ENCODE measurements at places on chromosomes 11 and 22. TPM values are rescaled to one million over a fixed set of nuclear protein-coding genes. Genes with fewer than 3 reads are reported as not detected.

The RCOR2 gene
- 0.79 TPM for total RNA-seq

DNA sequence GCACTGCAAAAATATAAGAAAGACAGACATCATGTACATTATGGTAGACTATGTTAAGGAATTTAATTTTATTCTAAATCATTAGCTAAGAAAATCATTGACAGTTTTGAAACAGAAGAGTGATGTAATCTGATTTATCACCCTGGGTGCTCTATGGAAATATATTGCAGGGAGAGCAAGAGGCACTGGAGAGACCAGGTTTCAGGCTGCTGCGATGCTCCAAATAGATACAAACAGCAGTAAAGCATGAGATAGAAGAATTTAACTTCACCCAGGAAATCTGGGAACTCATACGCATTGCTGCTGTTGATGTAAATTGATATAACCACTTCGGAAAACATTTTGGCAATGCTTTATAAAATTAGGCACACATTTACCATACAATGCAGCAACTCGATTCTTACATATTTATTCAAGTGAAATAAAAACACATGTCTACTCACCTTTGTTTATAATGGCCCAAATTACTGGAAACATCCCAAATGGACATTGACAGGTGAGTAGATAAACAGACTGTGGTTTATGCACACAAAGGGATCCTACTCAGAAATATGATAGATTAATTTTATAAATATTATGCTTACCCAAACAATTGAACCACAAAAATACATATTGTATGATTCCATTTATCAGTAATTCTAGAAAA is 535.1 kb upstream of the CHORDC1 start:
- DNase-seq: no peak

DNA sequence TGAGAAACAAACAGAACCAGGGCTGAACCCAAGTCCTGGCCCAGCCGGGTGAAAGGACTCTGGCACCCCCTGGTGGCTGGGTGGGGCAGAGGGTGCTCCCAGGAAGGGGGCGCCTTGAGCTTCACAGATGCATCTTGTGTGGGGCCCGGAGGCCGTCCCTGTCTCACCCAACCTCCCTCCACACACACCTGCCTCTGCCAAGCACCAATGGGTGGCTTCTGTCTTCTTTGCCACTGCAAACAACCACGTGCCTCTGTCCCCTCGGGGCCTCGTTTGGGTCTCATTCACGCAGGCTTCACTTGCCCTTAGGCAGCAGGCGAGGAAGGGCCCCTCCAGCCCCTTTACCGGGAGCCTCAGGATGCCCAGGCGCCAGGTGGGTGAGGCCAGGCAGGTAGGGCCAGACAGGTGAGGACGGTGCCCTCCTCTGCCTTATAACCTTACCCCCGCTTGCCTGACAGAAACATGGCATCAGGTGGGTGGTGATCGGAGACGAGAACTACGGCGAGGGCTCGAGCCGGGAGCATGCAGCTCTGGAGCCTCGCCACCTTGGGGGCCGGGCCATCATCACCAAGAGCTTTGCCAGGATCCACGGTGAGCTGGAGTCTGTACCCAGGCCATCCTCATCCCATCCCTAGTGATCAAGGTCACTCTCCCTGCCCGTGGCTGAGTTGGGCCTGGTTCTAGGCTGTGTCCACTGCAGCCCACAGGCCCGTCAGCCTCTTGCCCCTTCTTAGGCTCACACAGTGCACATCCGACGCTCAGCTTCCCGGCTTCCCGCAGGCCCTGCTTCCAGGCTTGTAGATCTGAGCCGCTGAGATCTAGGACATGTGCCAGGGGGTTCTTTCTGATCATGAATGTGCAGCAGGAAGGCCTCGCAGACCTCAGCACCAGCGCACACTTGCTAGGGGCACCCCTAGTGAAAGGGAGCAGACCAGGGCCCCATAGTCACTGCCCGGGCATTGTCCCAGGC is 17.2 kb downstream of the POLR3H start:
- no peak for DNase-seq

The GLYAT gene
- 0.32 TPM for total RNA-seq

DNA sequence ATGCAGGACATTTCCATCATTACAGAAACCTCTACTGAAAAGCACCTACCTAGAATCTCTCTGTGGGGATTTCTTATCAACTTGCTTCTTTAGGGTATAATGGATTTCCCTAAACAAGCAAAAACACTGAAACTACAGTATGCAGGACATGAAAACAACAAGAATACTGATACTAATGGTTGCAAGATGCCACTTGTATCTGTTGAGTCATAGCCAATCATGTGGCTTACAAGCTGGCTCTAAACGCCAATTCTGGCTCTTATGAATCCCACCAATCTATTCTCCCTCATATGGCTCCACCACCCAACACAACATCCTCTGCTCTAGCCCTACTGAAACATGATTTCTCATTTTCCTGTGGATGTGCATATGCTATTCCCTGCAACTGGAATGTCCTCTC is 22.6 kb downstream of the TENM4 start:
- DNase-seq: no peak

The GUCD1 gene
- total RNA-seq: 46.7 TPM

DNA sequence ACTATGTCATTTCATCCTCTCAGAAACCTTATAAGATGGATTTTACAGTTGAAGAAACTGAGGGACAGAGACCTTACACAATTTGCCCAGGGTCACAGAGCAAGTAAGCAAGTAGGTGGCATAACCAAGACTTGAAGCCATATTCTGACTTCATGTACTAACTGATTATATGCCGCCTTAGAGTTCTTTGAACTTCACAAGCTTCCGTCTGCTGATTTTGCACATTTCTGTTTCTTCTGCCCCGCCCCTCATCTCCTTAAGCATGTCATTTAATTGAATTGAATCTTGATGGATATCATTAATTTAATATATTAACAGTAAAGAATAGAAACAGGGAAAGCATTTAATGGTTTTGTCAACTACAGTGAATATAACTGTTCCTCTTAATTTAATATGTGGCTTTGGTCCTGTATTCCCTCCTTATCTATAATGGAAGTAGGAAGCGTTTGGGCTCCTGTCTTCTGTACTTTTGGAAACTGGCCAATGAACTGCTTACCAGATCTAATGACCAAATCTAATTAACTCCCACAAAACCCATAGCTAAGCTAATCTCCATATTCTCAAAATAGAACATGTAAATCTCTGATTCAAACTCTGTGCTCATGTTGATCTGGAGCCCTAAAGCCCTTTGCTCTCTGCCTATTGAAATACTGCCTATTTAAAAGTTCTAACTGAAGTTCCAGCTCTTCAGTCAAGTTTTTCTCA is 30.4 kb downstream of the SIK2 start:
- DNase-seq: no peak

The APOBEC3C gene
- total RNA-seq: 8.4 TPM

DNA sequence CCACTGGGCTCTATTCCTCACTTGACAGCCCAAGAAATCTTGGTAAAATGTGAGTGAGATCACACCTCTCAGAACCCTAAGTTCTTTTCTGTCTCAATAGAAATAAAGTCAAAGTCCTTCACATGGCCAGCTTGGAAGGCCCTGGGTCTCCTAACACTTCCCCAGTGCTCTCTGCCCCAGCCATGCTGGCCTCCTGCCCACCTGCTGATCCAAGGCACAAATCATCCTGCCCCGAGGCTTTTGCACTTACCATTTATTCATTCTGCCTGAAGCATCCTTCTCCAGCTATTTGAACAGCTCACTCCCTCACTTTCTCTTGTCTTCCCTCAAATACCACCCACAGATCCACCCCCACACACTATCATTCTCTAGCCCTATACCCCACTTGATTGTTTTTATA is 26.4 kb downstream of the ISX start:
- no peak for DNase-seq

GRCh38 chr22:46911346-46911745 is 148.9 kb downstream of the TBC1D22A start:
- DNase-seq: no peak

The JAML gene
- 5.3 TPM for total RNA-seq

DNA sequence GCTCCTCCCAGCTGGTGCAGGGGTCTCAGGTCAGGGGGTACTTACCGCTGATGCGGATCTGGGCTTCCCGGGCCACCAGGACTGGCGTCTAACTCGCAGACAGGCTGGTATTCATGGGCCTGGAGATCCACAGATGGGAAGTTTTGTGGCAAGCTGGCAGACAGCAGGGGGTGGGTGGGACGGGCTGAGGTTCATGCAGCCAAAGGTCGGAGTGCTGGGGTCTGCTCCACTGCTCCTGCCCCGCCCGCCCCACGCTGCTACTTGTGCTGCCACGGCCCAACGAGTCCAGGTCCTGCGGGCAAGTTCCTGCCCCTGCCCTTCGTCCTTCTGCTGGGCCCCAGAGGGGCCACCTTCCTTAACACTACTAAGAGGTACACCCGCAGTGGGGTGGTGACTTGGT is 3.1 kb downstream of the ACY3 start:
- DNase-seq: peak; percentile 59

DNA sequence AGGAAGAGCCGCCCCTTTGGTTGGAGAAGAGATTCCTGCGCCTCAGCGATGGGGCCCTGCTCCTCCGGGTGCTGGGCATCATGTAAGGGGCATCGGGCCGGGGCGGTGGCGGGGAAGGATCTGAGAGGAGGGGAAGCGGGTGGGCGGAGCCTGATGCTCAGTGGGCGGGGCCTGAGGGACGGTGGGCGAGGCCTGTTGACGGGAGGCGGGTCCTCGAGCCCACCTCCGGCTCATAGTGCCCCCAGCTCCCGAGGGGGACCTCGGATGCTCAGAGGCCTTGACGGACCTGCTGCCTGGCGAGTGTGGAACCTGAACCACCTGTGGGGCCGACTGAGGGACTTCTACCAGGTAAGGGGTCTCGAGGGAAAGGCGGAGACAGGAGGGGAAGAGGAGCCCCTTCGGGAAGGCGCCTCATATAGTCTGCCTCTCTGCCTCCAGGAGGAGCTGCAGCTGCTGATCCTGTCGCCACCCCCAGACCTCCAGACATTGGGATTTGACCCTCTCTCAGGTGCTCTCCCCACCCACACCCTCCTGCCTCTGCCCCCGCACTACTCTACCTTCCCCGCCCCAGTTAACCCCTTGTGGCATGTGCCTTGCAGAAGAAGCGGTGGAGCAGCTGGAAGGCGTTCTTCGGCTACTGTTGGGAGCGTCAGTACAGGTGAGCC is 799 bp downstream of the CCDC88B start:
- no peak for DNase-seq

- DNase-seq: no peak
Measured at GRCh38 chr11:28836285-28837081, 728.3 kb downstream of the METTL15 start.

- no peak for DNase-seq
Measured at GRCh38 chr11:12100841-12101242, 9.5 kb upstream of the MICAL2 start.

GRCh38 chr11:13329670-13330356 is 52.2 kb downstream of the BMAL1 start:
- no peak for DNase-seq

The OR6A2 gene
- total RNA-seq: 0.14 TPM

DNA sequence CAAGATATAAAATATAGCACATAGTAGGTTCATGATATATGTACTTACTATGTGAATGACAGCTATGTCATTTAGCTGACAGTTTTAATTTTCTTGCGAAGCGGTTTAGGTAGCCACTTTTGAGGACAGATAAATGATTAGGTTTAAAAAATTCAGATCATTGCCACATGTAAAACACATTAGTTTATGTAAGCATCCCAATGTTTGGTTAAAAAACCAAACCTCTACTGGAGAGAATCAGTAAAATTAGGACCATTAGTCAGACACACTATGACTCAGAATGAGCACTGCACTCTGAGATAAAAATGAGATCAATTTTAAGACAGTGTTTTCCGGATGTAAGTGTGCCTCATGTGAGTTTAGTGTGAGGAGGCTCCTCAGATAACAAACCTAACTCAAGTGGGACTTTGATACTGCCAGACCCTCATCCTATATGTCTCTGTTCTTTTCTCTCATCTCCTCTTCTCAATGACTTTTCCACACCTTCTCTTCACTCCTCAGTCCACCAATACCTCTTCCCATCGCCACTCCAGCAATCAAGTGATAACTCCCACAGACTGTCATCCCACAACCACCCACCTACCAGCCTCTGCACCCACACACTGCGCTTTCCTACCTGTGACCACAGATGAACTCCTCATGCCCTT is 6.8 kb upstream of the OR2AT4 start:
- DNase-seq: no peak

DNA sequence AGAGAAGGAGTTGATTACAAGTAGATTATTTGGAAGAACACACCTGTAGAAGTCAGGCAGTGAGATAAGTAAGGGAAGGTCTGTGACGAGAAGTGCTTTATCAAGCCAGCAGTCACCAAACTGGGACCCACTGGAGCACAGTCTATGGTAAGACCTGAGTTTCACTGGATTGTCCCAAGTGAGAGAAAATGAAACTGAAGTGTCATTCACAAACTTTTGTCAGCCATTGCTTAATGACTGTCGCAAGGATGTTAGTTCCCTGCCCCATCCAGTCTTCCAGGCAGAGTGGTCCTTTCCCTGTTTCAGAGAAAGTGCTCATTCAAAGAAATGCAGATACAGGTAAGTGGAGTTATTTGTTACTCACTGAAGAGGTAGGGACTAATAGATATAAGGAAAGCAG is 728.0 kb upstream of the TENM4 start:
- no peak for DNase-seq

- no peak for DNase-seq
Measured at GRCh38 chr11:124941703-124942102, 5.9 kb upstream of the HEPACAM start.

- peak; percentile 69 for DNase-seq
Measured at GRCh38 chr11:59053387-59053786, 32.7 kb upstream of the GLYATL1B start.

GRCh38 chr11:46333394-46333947 is 13.8 kb upstream of the DGKZ start:
- DNase-seq: no peak

GRCh38 chr11:40401132-40401853 is 1058.2 kb downstream of the LRRC4C start:
- no peak for DNase-seq

- DNase-seq: no peak
Measured at GRCh38 chr11:61541598-61541997, 33.0 kb downstream of the LRRC10B start.

The OSM gene
- total RNA-seq: 0.13 TPM

GRCh38 chr11:44943696-44944095 is 7.0 kb downstream of the TP53I11 start:
- DNase-seq: no peak

DNA sequence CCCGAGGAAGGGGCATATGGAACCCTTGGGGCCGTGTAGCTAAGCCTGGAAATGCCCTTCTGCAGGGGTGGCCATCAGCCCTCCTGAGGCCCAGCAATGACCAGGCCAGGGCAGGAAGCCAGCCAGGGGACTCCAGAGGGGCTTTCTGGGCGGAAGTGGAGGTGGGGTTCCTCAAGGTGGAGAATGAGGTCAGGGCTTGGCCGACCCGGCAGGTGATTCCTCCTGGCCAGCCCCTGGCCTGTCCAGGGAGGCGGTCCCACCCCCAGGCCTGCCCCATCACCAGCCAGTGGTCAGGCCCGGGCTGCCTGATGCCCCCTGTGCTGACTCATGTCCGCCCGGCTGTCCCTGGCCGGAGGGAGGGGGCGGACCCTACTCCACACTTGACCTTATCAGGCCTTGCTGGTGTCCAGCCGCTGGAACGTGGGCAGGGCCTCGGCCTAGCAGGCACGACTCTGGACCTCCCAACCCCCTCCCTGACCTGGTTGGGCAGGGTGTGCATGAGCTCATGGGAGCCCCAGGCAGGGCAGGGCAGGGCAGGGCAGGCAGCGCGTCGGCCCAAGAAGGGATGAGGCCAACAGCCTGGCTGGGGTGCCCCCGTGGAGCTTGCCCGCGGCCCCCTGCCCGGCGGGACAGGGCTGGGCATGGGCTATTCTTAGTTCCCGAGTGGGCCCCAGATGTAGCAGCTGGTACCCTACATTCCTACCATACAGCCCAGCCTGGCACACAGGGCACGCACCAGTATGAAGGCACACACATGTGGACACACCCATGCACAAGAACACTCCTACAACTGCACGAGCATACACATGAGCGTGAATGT is 35.9 kb downstream of the RPL3 start:
- no peak for DNase-seq

The APOBEC3H gene
- total RNA-seq: not detected

The RIBC2 gene
- 0.40 TPM for total RNA-seq
